ENCODE measurements at places on chromosomes 6 and 20.

DNA sequence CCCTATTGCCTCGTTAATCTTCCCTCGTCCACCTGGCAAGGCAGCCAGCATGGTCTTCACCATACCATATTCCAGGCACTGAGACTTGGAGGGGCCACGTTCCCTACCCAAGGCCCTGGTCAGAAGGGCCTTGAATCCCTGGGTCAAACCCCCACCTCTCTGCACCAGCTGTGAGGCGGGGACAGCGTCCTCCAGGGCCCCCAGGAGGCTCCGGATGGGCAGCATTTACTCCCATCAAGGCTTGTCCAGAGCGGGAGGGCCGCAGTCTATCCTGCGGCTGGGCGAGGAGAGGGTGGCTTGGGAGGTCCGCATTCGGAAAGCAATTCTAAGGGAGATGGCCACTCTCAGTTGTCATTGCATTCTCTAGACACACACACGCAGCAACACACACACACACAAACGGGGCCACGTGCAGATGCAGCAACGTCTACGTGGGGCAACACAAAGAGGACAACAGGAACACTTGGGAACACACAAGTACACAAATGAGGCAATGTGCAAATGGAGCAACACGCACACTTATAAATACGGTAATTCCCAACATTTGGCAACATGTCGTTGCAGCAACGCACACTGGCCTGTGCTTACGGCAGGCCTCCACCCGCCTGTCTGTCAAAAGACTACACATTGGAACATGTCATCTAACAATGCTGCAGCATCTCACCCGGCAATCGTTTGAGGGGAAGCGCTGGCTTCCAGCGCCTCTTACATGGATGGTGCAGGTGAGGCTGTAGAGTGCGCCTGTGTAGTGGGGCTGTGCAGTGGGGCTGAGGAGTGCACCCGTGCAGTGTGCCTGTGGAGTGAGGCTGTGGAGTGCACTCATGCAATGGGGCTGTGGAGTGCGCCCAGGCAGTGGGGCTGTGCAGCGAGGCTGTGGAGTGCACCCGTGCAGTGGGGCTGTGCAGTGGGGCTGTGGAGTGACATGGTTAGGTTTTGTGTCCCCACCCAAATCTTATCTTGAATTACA lies 12.9 kb upstream of the NTSR1 start:
- no peak for DNase-seq

- DNase-seq, result no peak
Observed at GRCh38 chr6:31525553-31525931, 3.2 kb upstream of the MCCD1 start.

- no peak for DNase-seq
Observed at GRCh38 chr6:112443179-112444065, 96.3 kb downstream of the RFPL4B start.

GRCh38 chr6:124022641-124023040 lies 219.0 kb downstream of the NKAIN2 start:
- DNase-seq, result no peak

DNA sequence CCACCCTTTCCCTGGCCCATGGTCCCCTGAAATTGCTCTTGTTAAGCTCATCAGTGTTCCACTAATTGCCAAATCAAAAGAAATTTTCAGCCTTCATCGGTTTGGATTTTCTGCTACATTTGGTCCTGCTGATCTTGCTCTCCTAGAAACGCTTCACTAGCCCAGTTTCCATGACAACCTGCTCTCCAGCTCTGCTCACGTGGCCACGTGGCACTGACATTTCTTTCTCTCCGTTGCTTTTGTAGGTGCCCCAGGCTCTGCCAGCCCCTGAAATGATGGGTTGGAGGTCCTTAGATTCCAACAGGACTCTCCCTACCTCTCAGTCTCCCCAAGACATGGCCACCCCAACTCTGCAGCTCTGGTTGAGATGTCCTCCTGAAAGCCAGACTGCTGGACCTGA lies 45.8 kb upstream of the NNAT start:
- DNase-seq, result no peak

DNA sequence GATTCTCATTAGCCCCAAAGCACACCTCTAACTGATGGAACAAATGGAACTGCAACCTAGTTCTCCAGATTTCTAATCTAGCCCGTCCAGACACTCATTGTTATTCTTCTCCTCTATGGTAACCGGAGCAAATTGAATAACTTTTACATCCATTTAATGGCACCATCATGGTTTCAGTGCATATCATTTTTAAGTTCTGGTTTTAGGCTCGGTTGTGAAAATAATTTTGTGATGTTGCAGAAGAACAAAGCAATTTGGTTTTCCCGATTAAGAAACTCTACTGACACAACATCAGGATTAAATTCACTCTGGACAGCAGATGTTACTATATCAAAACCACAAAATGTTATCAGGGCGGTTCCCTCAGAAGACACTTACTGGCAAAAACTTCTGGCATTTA lies 42.5 kb upstream of the HBS1L start:
- DNase-seq, result no peak

DNA sequence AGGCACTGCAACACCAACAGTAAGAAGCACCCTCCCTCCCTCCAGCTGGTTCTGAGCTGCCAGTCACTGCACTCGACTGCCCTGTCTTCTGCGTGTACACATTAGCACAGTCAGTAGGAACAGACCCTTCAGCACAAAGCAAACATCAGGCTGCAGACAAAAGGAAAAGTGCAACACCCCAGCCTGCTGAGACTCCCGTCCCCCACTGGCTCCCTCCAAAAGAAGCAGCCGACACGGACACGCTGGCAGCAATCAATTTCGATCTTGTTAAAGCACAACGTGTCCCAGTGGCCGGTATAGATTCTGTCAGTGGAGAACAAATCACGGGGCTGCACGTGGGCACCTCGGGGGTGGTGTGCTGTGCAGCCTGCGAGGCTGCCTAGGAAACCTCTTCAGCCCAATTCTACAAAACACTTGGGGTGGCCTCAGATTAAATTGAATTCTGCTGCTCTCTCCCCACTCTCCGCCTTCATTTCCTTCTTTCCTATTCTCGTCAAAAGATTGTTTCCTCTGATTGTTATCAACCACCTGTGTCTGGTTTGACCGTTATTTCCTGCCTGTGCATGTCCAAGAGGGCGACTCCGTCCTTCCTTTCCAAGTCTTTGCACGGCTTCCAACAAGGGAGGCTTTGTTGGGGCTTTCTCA lies 38.7 kb downstream of the TRAF3IP2 start:
- DNase-seq, result peak; percentile 39

GRCh38 chr20:53738039-53738944 lies 144.7 kb upstream of the ZNF217 start:
- DNase-seq, result no peak

- peak; percentile 79 for DNase-seq
Observed at GRCh38 chr6:36962874-36963273, 8.3 kb downstream of the PI16 start.

DNA sequence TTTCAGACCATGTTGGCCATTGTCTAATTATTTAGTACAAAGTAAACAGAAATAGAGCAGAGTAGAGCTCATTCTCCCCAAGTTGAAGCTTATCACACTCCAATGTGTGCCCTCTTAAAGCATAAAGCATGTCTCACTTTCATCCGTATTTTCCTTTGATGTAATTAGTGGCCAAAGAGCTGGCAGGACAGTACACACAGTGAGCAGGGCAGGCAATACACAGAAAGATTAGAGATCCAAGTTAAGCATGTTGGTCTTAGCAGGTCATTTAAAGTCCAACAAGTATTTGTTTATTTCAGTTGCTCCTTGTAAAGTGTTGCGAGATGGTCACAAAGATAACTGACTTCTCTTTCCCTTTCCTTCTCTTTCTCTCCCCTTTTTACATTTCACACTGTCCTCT lies 47.2 kb downstream of the RFX6 start:
- no peak for DNase-seq

GRCh38 chr6:49202924-49203536 lies 260.0 kb downstream of the MMUT start:
- DNase-seq, result no peak

DNA sequence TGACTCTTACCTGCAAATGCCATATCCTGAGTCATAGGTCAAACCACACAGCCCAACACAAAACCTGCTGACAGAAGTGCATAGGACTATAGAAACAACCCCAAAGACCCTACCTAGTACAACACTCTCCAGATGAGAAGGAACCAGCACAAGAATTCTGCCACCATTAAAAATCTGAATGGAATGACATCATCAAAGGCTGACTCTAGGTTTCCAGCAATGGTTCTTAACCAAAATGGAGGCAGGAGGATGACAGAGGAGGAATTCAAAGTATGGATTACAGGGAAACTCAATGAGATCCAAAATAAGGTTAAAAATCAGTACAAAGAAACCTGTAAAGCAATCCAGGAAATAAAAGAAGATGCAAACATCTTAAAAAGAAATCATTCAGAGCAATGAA lies 31.2 kb downstream of the OR14J1 start:
- DNase-seq, result no peak

GRCh38 chr20:62427172-62428001 lies at the start of gene RBBP8NL:
Gene RBBP8NL (minus strand): TSS chr20:62427539. CDS start chr20:62419647, 7,892 bp downstream.
- DNase-seq, result no peak

- DNase-seq, result no peak
Observed at GRCh38 chr6:35094183-35094582, 47.0 kb downstream of the TCP11 start.

DNA sequence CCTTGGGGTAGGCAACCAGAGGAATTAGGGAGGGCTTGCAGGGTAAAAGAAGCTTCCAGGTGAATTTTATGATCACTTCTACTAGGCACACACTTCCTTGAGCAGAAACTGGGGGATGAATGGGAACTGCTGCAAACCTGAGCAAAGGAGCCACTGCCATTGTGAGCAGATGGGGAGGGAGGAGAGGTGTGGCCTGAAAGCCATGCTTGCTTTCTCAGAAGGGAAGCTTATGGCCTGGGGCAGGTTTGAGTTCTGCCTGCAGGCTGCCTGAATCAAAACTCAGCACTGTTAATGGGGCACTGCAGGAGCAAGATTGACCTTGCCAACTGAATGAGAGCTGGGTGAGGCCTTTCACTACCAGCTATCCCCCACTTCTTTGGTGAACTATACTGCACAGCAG lies 328.1 kb downstream of the NKAIN2 start:
- DNase-seq, result no peak

- no peak for DNase-seq
Observed at GRCh38 chr20:56429941-56430340, 17.9 kb downstream of the CASS4 start.

GRCh38 chr6:144566868-144567615 lies 281.9 kb downstream of the UTRN start:
- DNase-seq, result no peak

GRCh38 chr6:32355018-32355417 lies 16.7 kb downstream of the TSBP1 start:
- DNase-seq, result no peak

DNA sequence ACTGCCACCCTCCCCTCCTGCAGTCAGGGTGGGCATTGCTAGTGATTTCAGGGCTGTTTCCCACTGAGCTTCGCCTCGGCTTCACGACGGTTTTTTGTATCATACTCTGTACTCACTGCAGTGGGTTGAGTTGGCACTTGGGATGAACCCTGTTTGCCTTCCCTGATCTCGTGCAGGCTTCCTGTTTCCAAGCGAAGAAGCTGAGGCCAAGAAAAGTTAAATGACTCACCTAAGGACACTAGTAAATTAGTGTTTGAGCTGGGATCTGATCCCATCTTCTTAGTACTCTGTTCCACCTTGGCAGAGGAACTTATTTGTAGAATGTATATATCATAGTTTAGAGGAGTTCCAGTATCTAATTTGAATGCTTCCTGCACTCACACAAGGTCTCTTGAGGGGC lies 50.3 kb upstream of the VSTM2L start:
- DNase-seq, result no peak

DNA sequence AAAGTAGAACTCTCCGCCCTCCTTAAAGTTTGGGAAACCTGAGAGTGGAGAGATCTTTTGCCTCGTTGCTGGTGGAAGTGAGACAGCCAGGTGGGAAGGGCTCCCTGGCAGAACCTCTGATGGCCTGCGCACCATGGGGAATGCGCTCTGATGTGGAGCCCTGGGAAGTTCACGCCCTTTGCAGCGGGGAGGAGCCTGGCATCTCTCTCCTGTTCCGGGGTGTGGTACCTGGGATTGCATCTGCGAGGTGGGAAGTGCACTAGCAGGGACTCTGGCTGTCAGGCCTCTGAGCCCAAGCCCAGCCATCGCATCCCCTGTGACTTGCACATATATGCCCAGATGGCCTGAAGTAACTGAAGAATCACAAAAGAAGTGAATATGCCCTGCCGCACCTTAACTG lies 159.8 kb downstream of the AKAP7 start:
- DNase-seq, result no peak

DNA sequence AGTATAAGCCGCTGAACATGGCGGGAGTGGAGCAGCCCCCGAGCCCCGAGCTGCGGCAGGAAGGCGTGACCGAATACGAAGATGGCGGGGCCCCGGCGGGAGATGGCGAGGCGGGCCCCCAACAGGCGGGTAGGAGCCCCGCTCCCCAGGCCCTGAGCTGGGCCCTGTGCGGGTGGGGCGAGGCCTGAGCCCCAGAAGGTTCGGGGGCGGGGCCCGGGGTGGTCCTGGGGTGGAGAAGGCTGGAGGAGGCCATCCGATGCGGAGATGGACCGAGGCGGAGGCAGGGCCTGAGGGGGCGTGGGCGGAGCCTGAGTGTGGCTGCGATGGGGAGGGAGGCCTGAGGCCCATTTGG lies 7.1 kb downstream of the L3MBTL1 start:
- no peak for DNase-seq

- peak; percentile 81 for DNase-seq
Observed at GRCh38 chr6:106510090-106510970, 119.0 kb downstream of the RTN4IP1 start.

DNA sequence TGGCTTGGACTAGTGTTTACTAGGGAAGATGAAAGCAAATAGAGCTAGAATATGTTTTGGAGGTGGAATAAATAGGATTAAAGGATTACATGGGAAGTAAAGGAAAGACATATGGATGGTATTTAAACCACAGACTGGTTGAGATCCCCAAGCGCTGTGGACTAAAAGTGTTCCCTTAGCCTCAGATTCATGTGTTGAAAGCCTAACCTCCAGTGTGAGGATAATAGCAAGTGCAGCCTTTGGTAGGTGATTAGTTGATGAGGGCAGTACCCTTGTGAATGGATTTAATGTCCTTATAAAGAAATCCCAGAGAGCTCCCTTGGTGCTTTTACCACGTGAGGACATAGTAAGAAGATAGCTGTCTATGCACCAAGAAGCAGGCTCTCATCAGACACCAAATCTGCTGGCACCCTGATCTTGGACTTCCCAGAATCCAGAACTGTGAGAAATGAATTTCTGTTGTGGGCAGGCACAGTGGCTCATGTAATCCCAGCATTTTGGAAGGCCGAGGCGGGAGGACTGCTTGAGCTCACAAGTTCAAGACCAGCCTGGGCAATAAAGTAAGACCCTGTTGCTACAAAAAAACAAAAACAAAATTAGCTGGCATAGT lies 57.3 kb upstream of the MCM9 start:
- DNase-seq, result no peak
